ENCODE measurements at places on chromosomes 4 and X.

GRCh38 chr4:120760047-120760446 is 162.5 kb downstream of the PRDM5 start:
- no peak for DNase-seq

- no peak for DNase-seq
These were observed 18.4 kb downstream of the XIAP start for GRCh38 chrX:123878252-123878721.

- DNase-seq, result no peak
These were observed 59.1 kb downstream of the AMELX start for GRCh38 chrX:11352296-11352741.

DNA sequence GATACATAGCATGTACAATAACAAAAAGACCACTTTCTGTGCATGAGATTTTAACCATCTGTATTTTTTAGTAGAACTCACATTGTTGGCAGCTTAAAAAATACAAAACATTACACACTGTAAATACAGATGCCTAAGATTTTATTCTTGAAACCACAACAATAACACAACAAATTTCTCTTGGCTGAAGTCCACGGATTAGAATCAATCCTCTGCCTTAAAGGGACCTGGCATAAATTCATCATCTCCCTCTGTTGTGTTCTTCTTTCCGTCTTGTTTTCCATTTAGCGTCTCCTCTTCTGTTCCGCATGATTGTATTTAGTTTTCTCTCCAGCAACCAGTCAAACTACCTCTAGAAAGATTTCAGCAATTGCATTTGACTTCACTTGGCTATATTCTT is 231.0 kb downstream of the SPOCK3 start:
- no peak for DNase-seq

- no peak for DNase-seq
These were observed 538.3 kb upstream of the PCDH7 start for GRCh38 chr4:30181918-30182317.

- no peak for DNase-seq
These were observed 108.4 kb downstream of the CHIC2 start for GRCh38 chr4:53956053-53956452.

GRCh38 chr4:17865866-17866363 is 55.1 kb downstream of the NCAPG start:
- no peak for DNase-seq

Data from T follicular helper cell (primary cell).